ENCODE measurements at places on chromosomes 5 and 9. TPM values are rescaled to one million over a fixed set of nuclear protein-coding genes. Genes with fewer than 3 reads are reported as not detected.

The FAM151B gene
- total RNA-seq = 2.7 TPM

- no peak for DNase-seq
Measured at GRCh38 chr5:142845954-142846398, 75.8 kb downstream of the ARHGAP26 start.

DNA sequence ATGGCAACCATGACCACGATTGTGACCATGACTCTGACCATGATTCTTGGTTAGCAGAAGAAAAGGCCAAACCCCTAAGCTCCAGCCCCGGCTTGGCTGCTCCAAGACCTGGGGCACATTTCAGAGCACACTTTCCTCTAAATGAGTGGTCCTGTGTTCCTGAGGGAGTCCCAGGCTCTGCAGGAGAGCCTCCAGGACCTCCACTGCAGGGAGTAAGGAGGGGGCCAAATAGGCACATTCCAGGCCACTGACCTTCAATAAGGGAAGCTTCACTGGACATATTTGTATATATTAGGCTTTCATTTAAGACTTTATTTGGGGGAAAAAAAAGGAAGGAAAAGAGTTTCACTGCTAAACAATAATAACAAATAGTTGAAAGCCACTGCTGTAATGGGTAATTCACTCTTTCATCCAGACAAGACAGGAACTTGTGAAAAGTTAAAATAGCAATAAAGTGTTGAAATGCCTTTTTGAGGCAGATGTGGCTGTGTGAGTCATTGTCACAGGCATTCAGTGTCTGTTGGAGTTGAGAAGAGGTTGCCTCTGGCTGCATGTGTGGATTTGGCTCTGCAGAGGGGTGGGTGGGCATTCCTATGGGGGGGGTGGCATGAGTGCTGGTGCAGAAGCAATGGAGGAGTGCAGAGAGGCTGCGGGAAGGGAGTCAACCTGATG is 63.9 kb upstream of the TGFBR1 start:
- peak; percentile 93 for DNase-seq

DNA sequence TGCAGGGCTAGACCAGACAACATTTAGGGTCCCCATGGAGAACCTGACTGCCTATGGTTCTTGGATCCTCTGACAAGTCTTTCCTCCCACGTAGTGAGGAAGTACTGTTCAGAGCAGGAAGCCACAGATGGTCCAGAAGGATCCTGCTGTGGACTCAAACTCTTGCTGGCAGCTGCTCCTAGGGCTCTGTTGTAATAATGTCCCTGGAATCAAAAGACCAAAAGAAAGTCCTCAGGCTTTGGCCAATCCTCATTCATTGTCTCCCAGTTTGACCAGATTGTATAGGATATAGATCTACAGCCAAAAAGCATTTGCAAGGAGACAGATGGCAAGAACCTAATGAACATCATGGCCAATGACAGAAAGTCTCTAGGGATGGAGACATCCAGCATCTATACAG is 53.9 kb downstream of the SEMA6A start:
- DNase-seq = no peak

Measured in RPMI7951 (cell line).